SK-MEL-5 (cell line): ENCODE measurements at places on chromosomes 6 and 20. TPM values are rescaled to one million over a fixed set of nuclear protein-coding genes. Genes with fewer than 3 reads are reported as not detected.

Gene CUTA
- total RNA-seq: 129 and 130 TPM in 2 replicates

Gene COL19A1
- 39.9 and 41.7 TPM in 2 replicates for total RNA-seq

Gene DLL1
- total RNA-seq: 0.13 and 0.35 TPM in 2 replicates

Gene HLA-F
- total RNA-seq: 28.0 and 30.4 TPM in 2 replicates

Gene CCM2L
- total RNA-seq: 0.08 and 0.16 TPM in 2 replicates

Gene LTA
- total RNA-seq: not detected in 2 replicates

Gene POPDC3
- 67.5 and 69.1 TPM in 2 replicates for total RNA-seq
